ENCODE measurements at places on chromosomes 7 and 10. TPM values are rescaled to one million over a fixed set of nuclear protein-coding genes. Genes with fewer than 3 reads are reported as not detected.

MUC3A gene
- not detected for total RNA-seq

KNDC1 gene
- total RNA-seq = 0.33 TPM

GDF10 gene
- total RNA-seq = not detected

CTAGE6 gene
- not detected for total RNA-seq

FAM25G gene
- not detected for total RNA-seq

ARMC10 gene
- total RNA-seq = 27.3 TPM

TAS2R3 gene
- total RNA-seq = not detected

SFTPA2 gene
- not detected for total RNA-seq

CPA4 gene
- 20.8 TPM for total RNA-seq

IFT22 gene
- total RNA-seq = 26.5 TPM

C10orf67 gene
- 0.34 TPM for total RNA-seq

GPR85 gene
- 2.0 TPM for total RNA-seq

DEPP1 gene
- 1.1 TPM for total RNA-seq
